SJSA1 (cell line): ENCODE measurements at places on chromosomes 7 and 10. TPM values are rescaled to one million over a fixed set of nuclear protein-coding genes. Genes with fewer than 3 reads are reported as not detected.

DNA sequence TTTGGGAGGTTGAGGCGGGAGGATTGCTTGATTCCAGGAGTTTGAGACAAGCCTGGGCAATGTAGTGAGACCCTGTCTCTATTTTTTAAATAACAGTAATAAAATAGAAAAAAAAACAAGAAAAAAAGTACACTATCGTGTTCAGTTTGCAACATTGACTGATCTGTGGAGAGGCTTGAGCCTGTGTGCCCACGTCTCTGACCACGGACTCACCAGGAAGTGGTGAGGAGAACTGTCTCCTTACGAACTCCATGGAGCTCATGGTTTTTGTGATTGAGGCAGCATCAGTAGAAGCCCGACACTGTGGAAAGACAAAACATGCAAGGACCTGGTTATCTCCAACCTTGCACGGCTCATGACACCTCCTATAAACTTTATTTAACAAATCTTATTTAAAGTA, 23.9 kb upstream of the DNAJB6 start:
- DNase-seq: no peak

GRCh38 chr7:44186736-44187135, 2.5 kb downstream of the GCK start:
- DNase-seq: peak; percentile 37

GRCh38 chr10:130647341-130647740, 511.1 kb downstream of the GLRX3 start:
- no peak for DNase-seq

GRCh38 chr7:28674359-28674782, 262.1 kb downstream of the CREB5 start:
- no peak for DNase-seq

- no peak for DNase-seq
Observed at GRCh38 chr10:75404815-75405597, 3.4 kb upstream of the ZNF503 start.

- no peak for DNase-seq
Observed at GRCh38 chr7:150753826-150754603, 16.8 kb downstream of the GIMAP5 start.

- DNase-seq: no peak
Observed at GRCh38 chr7:75876126-75876881, 2.5 kb upstream of the RHBDD2 start.

DNA sequence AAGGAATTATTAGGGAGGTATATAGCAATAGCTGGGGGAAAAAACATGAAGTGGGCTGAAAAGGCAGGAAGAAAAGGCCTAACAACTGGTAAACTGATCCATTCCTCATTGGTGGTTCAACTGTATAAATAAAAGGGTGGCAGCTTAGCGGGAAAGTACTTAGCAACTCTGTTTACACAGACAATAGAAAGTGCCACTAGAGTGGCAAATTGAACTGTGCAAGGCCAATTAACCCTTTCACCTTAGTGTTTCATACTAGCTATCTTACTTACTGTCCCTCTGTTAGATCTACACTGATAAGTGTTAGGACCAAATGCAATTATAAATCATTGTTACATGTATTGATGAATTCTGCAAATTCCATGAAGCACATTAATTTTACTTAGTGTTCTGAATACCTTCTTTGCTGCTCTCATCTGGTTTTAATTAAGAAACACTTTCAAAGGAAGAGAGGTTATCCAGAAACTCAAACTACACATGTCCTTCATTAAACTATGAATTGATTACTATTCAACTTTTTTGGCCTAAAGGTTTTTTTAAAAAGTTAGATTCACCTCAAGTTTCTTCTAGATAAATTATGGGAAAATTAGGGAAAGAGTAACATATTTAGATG, 28.0 kb downstream of the DNAJC1 start:
- DNase-seq: no peak

DNA sequence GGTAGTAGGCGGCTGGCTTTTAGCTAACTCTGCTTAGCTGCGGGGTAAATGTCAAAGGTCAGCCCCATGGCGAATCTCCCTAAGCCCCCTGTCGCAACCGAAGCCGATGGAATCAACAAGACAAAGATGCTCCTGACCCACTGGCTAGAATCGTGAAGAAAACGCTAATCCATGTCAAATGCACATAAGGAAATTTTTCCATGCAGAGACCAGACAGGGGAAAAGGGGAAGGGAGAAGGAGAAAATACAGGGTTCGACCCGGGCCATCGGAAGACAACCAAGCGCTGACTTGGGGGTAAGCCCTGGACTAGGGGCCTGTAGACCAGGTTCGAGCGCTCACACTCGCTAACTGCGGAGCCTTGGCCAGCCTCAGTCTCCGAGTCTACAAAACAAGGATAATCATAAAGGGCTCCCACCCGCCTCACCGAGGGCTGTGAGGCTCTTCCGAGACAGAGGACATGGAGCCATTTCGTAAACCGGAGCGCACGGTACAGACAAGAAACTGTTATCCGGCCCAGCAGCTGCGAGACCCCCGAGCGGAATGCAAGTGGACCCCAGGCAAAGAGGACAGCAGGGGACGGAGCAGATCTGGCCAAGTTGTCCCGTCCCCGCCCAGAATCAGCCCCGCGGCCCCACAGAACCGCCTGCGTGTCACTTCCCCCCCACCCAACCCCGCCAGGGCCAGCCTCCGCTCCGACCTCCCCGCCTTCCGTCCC, 507 bp downstream of the SAR1A start:
- DNase-seq: peak; percentile 34

DNA sequence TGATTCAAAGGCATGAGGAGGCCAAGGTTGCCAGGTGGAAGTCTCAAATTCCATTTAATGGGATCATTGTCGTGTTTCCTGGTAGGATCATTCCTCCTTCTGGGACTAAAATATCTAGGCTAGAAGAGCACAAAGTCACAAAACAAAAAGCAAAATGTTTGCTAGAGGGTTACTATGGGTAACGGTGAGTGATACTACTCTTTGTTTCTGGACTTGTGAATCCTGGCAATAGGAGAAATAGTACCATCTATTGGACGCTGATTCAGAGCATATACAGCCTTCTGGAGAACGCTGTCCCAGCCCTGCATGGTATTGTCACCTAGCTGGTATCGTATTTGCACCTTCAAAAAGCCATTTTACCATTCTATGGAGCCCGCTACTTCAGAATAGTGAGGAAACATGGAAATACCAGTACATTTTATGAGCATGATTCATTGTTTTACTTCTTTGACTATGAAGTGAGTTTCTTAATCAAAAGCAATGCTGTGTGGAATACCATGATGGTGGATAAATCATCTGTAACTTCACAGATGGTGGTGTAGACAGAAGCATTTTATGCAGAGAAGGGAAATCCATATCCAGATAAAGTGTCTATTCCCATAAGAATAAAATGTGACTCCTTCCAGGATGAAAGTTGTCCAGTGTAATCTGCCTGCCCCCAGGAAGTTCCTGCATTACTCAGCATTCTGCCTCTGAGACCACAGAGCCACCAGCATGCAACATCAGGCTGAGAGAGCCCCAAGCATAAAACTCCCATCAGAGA, 361.0 kb downstream of the ETV1 start:
- DNase-seq: no peak

- DNase-seq: peak; percentile 85
Observed at GRCh38 chr7:120857588-120858573, at the start of gene TSPAN12. Gene TSPAN12, minus strand, starts transcription at chr7:120858144. Its CDS starts 1,381 bp downstream, at chr7:120856763.

GRCh38 chr10:83432261-83433045, 706.9 kb upstream of the GHITM start:
- no peak for DNase-seq

DNA sequence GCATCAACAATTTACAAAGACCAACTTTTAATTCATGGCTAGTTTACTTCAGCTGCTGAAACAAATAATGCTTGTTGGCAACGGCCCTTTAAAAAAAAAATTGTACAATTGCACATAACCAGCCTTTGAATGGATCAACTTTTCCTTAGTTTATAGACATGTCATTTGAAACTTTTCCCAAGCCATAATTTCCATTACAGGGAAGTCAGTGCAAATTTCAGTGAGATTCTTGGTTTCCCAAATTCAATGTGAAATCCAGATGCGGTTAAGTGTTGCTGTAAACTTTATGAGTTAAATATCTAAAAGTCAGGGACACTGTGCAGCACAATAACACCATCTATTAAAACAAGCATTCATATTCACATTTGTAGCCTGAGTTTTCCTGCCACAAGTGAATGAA, 182.2 kb downstream of the JAZF1 start:
- DNase-seq: no peak

The NANOS1 gene
- total RNA-seq: 0.71 and 2.7 TPM in 2 replicates

The AP1S1 gene
- 98.4 and 119 TPM in 2 replicates for total RNA-seq

The MIOS gene
- 33.3 and 36.9 TPM in 2 replicates for total RNA-seq

The OR2A1 gene
- total RNA-seq: not detected in 2 replicates
